ENCODE measurements at places on chromosomes 16 and 17.

DNA sequence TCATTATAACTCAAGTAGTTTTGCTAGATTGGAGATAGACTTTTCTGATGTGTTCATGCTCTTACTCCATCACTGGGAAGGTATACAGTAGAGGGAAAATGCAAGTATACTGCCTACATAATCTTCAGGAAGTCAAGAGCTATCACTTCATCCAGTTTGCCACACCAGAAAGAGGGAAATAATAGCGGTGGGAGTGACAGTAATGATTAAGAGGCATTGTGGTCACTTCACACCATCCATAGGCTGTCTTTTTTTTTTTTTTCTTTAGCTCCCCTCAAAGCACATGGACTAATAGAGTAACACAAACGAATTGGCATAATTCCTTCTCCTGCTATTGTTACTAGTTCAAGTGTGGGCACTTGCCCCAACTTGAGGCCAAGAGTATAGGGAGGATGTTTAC lies 28.4 kb upstream of the HLF start:
- no peak for DNase-seq

DNA sequence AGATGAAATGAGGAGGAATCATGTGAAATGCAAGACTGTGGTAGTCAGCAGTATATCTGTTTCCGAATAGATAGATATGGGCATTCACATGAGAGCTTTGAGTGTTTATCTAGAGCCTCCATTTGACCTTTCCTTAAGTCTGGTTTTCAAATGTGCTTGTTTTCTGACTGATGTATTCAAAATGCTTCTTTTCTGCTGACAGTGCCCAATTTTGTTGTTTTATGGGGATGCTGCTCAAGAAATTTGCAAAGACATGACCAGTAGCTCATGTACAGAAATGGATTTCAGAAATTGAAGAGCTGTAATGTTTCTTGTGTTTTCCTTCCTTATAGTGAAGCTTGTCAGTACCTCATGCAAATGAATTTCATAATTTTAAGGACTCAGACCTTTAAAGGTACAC lies 903.4 kb upstream of the CDH8 start:
- DNase-seq = no peak

DNA sequence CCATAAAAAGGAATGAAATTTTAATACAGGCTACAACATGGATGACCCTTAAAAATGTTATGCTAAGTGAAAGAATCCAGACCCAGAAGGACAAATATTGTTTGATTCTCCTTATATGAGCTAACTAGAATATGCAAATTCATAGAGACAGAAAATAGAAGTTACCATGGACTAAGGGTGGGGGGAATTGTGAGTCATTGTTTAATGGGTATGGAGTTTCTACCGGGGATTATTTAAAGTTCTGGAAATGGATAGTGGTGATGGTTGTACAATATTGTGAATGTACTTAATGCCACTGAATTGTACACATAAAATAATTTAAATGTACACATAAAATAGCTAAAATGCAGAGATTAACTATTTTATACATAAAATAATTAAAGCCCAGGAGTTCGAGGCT lies 9.2 kb upstream of the MYO18A start:
- DNase-seq = no peak

- peak; percentile 86 for DNase-seq
These were observed 10.5 kb downstream of the ST3GAL2 start for GRCh38 chr16:70428178-70428998.

DNA sequence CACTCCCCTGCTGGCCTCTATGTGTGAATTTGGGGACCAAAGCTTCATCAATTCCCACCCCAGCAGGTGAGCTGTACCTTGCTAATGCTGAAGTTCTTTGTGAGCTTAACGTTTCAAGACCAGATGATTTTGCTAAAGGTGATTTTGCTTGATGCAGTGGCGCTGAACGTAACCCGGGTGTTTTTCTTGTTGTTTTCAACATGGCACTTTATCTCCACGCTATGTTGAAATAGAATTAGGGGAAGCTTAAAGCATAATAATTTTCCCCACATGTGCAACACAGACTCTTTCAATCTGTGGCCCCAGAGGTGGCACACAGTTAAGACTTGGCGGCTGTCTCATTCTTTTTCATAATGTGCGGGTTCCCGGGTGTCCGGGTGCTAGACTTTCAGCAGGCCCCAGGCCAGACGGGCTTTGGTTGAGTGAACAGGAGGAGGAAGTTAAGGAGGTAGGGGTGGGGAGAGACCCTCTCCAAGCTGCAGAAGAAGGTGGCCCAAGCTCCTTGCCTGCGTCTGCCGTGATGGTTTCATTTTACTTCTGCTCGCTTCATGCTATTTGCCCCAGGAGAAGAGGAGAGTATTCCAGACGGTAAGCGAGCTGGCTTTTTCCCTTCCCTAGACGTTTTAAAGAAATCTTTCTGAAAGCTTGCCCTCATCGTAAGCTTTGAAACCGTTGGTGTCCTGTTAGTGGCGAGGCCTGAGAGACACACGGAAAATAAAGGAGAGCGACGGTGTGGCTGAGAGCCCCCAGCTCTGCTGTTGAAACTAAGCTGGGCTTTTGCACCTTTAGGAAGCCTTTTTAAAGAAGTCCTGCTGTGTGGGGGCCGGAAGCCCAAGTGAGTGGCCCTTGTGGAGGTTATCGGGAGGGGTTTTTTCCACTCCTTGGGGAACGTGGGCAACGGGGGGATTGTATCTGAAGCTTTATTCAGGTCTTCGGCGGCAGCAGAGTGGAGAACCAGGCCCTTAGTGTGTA lies 4.2 kb downstream of the FOXC2 start:
- peak; percentile 47 for DNase-seq

DNA sequence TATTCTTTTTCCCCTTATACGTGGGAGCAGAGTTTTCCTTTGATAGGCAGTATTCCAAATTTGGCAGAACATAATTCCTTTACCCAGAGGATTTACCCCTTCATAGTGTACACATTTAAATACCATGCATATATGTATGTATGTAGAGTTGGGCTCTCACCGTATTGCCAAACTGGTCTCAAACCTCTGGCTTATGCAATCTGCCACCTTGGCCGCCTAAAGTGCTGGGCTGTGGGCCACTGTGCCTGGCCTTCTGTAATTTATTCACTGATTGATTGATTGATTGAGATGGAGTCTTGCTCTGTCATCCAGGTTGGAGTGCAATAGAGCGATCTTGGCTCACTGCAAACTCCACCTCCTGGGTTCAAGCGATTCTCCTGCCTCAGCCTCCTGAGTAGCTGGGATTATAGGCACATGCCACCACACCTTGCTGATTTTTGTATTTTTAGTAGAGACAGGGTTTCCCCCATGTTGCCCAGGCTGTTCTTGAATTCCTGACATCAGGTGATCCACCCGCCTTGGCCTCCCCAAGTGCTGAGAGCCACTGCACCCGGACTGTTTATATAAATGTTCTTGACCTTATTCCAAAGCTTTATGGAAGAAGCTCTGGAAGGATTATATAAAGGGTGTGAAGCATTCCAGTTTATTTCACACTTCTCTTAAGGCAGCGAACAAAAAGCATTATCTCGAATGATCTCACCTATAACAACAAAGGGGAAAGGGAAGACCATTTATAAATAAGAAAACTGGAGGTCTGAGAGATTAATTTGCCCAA lies 14.9 kb downstream of the GLG1 start:
- DNase-seq = no peak

DNA sequence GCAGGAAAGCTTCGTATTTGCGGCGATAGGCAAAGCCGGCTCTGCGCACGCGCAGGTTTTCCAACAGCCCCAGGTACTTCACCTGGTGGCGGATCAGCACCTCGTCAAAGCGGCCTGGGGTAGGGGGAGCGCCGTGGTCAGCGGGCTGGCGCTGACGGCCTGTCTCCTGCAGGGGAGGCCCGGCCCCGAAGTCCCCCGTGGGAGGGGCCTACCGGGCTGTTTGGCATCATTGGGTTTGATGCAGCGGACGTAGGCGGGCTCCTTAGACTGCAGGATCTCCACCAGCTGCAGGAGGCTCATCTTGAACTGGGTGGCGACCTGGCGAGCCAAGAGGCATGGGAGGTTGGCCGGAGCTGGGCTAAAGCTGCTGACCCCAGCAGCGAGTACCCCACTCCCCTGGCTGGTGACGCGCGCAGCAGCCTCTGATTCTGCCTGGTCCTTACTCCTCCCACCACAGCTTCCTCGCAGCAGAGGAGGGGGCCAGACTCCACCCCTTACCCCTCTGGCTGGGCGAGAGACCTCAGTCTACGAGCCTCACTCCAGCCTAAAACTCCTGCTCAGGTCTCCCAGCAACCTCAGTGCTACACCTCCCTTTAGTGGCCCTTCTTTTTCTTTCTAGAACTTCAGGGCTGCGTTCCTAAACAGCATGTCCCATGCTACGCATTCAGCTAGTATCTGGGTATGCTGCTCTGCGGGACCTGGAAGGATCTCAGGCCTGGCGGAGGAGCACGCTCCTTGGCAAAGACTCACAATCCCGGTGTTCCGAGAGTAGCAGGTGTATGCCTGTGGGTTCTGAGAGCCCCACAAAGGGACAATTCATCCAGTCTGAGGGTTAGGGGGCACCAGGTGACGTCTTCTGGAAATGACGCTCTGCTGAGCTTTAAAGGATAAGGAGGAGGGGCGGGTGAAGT lies 16.1 kb upstream of the CRK start:
- peak; percentile 90 for DNase-seq

GRCh38 chr17:73612031-73612472 lies 32.2 kb downstream of the SDK2 start:
- no peak for DNase-seq

- DNase-seq = peak; percentile 95
These were observed 23.6 kb upstream of the KRT17 start for GRCh38 chr17:41647940-41648410.

- no peak for DNase-seq
These were observed 24.4 kb downstream of the YWHAE start for GRCh38 chr17:1375615-1376014.

DNA sequence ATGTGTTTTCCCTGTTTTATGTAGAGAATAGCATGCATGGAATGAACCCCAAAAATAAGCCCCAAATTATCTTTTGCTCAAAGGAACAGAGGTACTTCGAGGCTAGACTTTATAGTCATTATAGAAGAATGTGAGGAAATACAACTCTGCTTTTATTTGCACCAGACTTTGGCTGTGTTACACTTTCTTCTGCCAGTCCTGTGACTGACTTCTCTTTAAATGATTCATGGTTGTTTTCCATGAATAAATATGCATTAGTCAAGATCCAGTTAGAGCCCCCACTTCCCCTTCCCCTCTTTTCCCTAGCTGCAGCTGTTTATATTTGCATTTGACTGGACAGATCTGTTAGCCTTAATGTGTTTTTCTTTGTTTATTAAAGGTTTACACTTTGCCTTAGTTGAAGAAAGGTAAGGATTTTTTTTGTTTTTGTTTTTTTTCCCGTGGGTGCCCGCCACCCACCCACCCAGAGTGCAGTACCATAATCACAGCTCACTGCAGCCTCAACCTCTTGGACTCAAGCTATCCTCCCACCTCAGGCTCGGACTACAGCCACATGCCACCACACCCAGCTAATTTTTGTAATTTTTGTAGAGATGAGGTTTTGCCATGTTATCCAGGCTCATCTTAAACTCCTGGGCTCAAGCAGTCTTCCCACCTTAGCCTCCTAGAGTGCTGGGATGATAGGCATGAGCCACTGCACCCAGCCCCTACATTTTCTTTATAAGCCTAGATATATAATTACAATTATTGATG lies 152.6 kb downstream of the CYB561 start:
- DNase-seq = no peak

GRCh38 chr16:65406116-65406515 lies 284.3 kb upstream of the CDH11 start:
- no peak for DNase-seq

DNA sequence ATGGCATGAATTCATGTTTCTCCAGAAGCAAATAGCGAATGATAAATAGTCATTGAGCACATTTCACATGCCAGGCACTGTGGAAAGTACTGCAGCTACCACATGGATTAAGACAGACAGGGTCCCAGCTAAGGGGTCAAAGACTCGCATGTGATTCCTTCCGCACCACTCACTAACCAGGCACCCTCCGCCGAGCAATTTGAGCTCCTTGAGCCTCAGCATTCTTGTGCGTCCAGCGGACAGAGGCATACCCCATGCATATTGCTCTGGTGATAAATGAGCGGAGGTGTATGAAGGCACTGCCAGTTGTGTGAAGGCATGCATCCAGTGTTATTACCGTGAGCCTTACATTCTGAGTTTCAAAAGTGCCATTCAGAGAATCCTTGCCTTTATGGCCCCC lies 358.7 kb downstream of the HS3ST4 start:
- no peak for DNase-seq

- peak; percentile 38 for DNase-seq
These were observed 299.3 kb upstream of the XYLT1 start for GRCh38 chr16:17770104-17770503.

- DNase-seq = no peak
These were observed 139.5 kb downstream of the PRKCB start for GRCh38 chr16:23975293-23975692.

DNA sequence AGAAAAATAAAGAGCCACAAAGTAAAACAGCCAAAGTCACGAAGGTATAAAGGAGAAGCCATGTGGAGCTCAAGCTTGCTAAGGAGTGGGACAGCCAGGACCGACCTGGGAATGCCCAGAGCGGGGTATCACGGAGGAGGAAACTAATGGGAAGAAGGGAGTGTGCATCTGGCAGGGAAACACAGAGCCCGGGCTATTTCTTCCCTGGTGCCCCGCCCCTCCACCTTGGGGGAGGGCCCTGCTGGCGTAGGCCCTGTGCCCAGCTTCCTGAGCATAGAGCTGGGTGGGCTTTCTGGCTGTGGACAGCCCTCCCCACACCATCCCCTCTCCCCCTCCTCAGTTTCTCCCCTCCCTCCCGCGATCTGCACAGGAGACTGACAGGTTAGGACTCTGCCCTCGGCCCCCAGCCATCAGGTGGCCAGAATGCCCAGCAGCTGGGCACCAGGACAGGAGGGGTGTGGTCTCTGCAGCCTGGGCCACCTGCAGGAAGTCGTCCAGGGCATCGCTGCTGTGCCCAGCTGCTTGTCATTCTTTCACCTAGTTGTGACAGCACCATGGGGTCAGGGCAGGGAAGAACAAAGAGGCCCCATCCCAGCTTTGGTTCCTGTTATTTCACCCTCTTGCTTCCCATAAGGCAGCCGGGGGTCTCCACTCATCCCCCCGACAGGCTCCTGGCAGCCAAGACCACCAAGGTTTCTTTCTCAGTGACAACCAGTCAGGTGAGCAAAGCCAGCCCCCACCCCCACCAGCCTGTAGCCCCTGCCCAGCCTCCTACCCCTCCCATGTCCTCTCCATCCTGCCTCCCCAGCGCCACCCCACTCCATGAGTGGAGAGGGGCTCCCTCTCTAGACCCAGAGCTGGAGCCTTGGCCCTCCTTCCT lies 7.1 kb upstream of the DCAF7 start:
- DNase-seq = peak; percentile 24

DNA sequence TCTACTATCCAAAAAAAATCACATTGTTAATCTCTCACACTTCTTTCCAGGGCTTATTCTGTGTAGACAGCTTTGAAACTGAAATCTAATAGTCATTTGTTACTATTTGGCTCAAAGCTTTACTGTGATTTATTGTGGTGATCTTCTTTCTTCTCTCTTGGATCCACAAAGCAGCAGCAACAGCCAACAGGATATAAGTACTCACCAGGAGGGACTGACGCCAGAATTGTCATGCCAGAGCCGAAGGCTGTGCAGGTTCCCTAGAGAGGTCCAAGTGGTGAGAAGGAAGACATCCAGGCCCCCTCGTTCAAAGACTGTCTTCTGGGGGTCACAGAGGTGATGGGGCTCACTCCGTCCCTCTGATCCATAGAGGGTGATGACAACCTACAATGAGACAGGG lies 33.3 kb downstream of the PKD1L3 start:
- no peak for DNase-seq

All from GM23338 (cell line).